Stimulated activated CD8-positive, alpha-beta memory T cell treated with anti-CD3 and anti-CD28 coated beads, Interleukin-4, amount 100 ng/mL, for 1 hour (primary cell): ENCODE measurements at places on chromosomes 13 and 19.

DNA sequence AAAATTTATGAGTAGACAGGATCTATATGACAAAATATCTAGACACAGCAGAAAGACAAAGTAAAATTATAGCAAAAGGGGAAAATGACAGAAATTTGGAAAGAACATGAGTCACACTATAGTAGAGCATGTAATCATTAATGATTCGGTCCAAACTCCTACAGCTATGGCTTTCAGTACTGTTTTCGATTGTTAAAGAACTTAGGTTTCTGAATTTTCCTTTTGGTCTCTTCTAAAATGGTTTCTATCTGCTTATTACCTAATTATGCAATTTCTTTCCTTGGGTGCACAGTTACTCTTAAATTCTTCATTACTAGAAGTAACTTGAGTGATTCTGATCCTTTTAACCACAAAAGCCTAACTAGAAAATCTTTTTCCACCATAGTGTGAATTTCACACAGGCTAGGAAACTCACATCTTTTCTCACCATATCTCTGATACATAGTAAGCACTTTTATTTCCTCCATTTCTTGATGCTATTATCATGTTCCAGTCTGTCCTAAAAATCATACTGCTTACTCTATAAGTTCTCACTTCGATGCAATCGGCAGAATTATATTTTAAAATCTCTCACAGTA, 1101.4 kb downstream of the PCDH9 start:
- DNase-seq: no peak

GRCh38 chr13:50612717-50613116, 230.8 kb downstream of the DLEU7 start:
- DNase-seq: no peak

GRCh38 chr19:2733930-2734588, 5.8 kb downstream of the SLC39A3 start:
- no peak for DNase-seq

DNA sequence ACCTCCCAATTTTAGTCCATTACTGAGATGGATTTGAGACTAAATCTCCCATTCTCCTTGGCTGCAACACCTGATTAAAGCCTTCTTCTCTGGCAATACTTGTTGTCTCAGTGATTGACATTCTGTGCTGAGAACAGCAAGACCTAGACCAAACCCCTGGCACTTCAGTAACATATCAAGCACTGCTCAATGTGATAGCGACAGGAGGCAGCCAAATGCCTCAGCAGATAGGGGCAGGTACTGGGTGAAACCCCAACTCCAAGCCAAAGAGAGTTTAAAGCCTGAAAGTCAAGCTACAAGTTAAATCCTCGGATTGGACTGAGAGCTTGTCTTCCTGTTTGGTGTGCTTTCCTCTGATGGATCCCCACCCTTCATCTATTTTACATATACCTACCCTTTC, 52.7 kb downstream of the STARD13 start:
- DNase-seq: no peak

- DNase-seq: no peak
Measured at GRCh38 chr19:46954502-46954992, 65.1 kb upstream of the NPAS1 start.

DNA sequence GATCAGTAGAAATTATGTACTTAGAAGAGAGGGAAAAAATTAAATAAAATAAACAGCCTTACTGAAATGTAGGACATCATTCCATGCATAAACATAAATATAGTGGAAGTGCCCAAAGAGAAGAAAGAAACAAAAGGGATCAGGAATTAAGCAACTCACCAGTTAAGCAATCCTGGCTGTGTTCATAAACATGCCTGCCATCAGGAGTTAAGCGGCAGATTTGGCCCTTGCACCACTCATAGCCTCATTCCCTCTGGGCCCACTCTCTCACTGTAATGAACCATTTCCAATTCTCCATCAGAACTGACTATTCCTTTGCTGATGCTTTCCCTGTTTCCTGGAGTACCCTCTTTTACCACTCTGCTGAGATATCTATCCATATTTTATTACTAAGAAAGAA, 281.4 kb downstream of the LHFPL6 start:
- no peak for DNase-seq

GRCh38 chr13:32151240-32151639, 119.7 kb downstream of the FRY start:
- no peak for DNase-seq

DNA sequence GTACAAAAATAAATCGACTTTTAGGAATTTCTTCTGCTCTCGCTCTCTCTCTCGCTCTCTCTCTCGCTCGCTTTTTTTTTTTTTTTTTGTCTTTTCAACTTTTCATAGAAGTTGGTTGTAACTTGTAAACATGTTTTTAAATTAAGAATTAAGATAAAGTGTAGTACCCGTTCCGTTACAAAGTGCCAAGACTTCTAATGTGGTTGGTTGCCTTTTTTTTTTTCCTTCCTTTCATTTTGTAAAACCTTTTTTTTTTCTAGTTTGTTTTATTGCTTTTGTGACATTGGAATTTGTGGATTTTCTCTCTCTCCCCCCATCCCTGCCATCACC, 20.4 kb downstream of the ZBTB7A start:
- DNase-seq: no peak

- DNase-seq: no peak
Measured at GRCh38 chr13:94218951-94219350, 260.5 kb downstream of the DCT start.

GRCh38 chr19:8366121-8366581, 2.2 kb downstream of the ANGPTL4 start:
- no peak for DNase-seq

DNA sequence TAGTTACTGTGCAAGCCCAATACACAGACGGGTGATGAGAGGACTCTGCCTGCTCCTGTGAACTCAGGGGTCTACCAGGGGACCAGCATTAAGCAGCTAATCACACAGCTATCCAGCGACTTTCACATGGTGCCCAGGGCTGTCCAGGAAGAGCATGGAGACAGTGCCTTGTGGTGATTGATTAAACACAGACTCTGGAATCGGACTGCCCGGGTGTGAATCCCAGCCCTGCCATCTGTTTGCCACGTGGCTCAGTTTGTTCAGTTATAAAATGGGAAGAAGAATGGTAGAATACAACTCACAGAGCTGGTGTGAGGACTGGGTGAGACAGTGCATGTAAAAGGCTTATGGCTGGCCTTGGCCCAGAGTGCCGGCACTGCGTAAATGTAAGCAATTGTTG, 42.1 kb upstream of the NPAS1 start:
- DNase-seq: no peak

DNA sequence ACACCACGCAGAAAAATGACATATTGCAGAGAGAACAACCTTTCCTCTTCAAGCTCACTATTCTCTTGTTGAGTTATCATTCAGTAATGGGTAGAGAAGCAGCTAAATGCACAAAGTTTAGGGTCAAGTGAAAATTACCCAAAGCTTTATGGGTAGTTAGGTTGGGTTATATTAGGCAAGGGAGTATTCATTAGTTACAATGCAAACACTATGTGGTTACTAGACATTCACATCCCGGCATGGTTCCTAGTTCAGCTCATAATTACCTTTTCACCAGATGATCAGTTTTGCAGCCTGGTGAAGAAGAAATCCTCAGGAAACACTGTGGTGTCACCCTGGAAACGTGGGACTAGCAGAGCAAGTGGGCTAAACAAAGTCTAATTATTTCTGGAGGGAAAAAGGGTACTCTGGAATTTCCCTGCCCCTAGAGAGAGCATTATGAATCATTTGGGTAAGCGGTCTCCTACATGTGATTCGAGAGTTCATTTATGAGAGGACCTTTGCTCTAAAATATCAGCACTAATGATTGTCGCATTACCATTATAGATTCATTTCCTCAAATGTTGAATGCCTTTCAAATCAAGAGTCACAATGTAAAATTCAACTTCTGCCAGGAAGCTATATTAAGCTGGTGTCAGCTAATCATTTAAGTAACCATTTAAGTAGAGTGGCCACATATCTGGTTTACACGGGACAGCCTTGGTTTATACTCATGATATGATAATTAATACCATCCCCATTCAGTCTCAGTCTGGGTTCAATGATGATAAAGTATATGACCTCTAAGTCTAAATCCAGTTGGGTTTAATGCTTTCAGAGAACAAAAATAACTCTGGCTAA, 1208.0 kb downstream of the DIAPH3 start:
- no peak for DNase-seq

DNA sequence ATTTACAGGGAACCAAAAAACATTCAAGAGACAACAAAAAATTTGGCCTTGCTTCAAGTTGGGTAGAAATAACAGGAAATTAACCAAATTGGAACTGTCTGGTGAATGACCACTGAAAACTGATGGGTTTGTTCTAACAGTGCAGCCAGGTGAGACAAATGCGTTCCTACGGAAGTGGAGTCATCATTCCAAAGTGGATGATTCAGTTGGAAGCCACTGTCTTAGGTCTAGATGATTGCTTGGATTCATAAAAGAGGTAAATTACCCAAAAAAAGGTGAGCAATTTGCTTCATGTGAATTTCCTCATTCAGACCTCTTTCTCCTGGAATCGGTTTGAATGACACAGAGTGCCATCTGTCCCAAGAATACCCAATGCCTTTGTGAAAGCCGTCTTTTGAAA, 87.1 kb upstream of the IPO5 start:
- no peak for DNase-seq

DNA sequence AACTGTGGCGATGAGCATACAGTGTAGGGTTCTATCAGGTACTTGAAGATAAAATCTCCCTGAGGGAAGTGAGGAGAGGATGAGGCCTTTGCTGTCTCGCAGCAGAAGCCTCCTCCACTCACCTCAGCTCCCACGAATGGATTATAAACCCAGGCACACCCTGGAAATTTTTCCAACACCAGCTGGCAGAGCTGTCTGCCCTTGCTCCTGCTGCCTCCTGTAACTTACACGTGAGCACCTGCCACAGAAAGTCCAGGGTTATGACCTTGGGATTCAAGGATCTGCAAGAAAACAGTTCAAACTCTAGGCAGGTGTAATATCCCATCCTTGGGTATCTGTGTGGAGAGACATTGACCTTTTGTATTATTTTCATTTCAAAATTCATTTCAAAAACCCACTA, 70.9 kb upstream of the MYO16 start:
- no peak for DNase-seq

DNA sequence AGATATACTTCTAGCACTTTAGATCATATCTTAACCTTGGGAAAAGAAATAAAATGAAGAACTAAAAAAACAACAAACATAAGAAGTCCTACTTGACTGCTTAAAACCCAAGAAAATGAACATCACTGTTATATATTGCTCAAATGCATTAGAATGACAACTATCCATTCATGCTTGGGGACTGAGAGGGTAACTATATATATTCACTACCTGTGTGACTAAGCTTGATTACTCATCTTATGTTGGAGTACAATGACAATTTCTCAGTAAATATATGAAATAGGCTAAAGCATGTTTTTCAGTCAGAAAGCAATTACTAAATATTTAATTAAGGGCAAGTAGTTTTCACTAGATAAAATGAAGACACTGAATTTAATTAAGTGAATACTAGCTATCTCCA, 40.1 kb downstream of the ZC3H13 start:
- DNase-seq: no peak

DNA sequence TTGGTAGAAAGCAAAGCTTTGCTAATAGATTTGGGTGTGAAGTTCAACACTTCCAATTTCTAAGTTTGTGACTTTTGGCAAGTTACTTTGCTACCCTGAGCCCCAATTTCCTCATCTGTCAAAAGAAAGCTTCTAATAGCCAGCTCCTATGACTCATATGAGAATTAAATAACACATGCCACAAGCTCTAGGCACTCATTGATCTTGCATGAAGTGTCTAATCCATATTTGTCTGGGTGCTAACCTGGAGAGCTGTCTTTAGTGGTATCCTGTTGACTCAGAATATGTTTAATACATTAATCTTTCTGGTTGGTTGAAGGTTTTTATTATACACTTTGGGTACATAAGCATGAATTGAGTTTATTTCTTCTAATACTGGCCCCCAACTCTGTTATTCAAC, 188.8 kb downstream of the POSTN start:
- DNase-seq: no peak

DNA sequence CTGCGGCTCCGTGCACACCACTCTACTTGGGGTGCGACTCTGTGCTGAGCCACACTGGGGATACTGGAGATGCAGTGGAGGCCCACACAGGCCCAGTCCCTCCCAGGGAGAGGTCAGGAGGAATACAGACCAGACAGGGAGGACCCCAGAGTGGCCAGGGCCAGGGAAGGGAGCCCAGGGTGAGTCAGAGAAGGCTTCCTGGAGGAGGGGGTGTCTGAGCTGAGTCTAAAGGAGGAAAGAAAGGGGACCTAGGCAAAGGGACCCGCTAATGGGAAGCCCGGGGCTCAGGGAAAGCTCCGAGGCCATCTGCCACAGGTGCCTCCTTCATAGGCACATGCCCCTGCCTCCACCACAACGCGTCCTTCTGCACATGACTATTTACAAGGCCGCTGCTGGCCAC, 13.3 kb upstream of the PRKD2 start:
- no peak for DNase-seq

GRCh38 chr13:45518525-45519245, 53.9 kb downstream of the COG3 start:
- no peak for DNase-seq

- DNase-seq: no peak
Measured at GRCh38 chr13:46100191-46100815, 4.5 kb downstream of the CPB2 start.

DNA sequence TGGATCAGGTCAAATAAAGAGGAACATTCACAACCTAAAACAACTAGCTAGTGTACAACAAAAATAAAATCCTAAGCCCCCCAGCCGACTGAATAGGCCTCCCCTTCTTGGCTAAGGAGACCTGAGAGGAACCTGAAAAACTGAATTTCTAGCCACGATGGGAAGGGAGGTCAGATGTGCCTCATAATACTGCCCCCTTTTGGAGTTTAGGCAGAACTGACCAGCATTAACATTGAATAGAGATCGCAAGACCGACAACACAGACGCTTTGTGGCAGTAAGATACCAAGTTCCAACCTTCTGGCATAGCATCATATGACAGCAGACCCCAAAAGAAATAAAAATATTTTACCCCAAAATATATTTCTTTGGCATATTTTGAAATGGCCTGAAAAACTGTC, 15.9 kb downstream of the CBY2 start:
- no peak for DNase-seq

DNA sequence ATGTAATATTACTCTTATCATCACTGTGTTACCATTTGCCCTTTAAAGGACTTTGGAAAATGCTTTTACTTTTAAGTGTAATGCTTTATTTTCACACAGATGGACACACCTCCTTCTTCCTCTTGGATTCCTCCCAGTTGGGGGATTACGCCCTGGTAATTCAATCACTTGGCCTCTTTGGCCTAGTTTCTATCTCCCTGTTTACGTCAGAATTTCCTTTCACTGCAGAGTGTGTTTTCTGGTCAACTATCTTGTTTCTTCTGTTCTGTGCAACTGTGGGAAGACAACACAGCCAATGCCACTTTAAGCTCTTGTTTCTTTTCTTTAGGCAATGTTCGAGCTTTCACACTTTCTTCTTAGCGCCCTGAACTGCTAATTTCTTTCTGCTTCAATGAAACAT, 257.3 kb upstream of the MAB21L1 start:
- no peak for DNase-seq

DNA sequence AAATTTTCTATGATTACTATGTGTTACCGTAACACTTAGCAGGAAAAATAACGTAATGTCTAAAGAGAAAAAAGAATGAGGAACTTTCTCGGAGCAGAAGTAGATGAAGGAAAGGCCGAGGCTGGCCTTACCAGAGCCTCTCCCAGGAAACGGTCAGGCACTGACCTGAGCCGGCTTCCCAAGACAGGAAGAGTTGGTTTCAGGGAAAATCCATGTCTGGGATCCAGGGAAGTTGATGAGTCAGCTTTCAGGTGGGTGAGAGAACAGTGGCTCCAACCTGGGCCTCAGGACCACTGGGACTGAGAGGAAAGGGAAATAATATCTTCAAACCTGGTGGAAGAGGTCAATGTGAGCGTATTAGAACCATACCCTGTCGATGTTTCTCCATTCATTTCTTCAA, 93.3 kb upstream of the UBL3 start:
- DNase-seq: no peak

- peak; percentile 51 for DNase-seq
Measured at GRCh38 chr19:18388100-18388959, 2.4 kb downstream of the GDF15 start.
